ENCODE measurements at places on chromosomes 6 and 20.

GRCh38 chr20:47799116-47799715, 13.9 kb upstream of the SULF2 start:
- DNase-seq, result no peak

DNA sequence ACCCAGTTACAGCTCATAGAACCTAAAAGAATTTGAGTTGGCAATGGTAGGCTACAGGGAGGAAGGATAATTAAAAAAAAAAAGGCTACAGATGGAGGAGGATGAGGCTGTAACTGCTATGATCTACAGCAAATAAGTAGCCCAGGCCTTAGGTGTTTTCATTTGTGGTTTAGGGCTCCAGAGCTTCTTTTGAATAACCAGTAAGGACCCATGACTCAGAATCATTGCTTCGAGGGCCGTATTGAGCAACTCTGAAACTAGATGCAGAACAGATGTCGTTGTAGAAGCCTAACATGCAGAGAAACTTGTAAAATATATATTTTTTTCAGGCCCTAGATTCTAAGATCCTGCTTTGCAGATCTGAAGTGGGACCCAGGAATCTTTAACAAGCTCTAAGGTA, 19.0 kb upstream of the ASIP start:
- peak; percentile 73 for DNase-seq

DNA sequence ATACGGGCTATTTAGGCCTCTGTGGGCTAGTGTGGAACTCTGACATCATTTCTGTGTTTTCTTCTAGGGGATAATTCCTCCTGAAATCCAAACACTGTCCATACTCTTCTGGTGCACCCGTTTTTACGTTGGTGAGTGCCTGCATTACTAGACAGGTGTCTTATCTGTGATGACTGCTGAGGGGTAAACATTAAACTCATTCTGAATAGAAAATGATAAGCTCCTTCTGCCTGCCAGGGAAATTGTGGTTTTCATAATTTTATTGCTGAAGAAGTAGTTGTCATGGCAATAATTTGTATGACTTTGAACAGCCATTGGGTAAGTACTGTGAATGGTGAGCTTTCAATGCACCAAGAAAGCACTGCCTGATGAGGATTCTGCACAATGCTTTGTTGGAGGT, 705.6 kb downstream of the UTRN start:
- DNase-seq, result no peak

GRCh38 chr6:88374553-88374952, 208.4 kb upstream of the CNR1 start:
- DNase-seq, result no peak

DNA sequence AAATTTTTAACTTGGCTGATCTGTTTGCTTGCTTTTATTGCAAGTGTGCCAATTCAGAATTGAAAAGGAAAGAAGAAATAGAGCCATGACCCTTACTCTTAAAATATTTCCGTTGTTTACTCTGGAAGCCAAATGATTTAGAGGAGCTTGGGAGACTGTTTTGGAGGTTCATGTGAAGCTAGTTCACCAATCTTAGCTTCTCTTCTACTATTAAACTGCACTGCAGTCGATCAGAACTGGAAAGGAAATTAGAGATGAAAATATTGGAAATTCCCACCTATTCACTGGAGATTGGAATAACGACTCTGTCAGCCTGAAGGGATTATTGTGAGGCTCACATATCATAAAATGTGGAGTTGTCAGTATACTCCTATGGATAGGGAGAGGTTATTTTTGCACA, 81.8 kb downstream of the MLIP start:
- DNase-seq, result no peak

DNA sequence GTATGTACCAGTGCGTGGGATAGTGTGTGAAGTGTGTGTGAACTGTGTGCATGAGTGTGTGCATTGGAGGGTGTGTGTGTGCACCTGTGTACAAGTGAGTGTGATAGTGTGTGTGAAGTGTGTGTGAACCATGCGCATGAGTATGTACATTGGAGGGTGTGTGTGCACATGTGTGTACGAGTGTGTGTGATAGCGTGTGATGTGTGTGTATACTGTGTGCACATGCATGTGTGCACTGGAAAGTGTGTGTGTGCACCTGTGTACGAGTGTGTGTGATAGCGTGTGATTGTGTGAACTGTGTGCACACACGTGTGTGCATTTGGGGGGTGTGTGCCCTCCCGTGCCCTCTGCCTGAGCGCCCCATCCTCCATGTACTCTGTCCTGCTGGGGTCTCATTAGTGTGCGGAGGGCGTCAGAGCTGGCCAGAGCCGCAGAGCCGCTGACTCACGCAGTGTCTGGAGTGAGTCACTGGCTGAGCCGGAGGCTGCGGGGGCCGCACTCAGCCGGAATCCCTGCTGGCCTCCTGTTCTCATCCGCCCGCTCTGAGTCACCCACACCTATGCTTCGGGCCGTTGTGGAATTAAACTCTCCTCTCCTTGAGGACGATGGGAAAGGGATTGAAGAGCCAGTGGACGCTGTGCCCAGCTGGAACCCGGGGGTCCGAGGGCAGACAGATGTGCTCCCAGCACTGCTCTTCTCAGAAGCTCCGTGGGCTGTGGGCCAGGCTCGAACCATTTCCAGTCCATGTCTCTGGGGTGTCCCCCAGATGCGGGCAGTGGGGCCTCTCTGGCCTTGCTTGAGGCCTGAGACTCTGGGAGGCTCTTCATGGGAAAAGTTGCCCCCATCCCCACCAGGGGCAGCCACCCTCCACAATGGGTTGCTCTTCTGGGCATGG, 27.3 kb upstream of the STX16 start:
- DNase-seq, result no peak

DNA sequence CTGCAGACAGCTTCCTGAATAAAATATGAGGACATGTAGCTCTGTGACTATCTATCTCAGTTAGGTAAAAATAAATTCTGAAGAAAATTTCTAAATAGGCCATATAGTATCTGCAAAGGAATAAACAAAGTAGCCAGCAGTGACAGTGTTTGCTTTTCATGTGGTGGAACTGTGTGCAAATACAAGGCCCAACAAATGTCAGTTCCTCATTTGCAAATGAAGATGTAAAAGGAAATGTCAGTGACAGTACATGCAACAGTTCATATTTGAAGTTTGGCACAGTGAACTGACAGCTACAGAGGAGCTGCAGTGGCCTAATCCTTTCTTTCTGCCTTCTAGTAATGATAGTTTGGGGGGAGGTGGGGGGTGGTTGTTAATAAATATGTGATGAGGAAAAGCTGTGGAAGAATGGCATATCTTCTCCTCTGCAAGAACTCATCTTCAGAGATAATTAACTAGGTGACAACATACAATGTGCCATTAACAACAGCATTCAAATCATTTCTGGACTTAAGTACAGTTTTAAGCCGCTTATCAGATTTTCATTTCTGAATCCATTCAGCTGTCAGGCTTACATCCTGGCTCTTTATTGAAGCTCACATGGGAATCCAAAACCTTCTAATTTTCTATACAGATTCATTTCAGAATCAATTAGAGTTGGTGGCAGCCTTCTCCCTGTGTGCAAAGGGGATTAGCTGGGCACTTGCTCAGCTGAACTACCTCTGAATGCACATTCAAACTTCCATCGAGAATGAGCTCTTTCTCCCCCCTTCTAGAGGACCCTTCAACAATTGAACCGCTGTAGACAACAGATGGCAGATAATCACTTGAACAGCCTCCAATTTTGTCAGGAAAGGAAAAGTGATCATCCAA, 1059.0 kb upstream of the EPHA7 start:
- DNase-seq, result no peak

DNA sequence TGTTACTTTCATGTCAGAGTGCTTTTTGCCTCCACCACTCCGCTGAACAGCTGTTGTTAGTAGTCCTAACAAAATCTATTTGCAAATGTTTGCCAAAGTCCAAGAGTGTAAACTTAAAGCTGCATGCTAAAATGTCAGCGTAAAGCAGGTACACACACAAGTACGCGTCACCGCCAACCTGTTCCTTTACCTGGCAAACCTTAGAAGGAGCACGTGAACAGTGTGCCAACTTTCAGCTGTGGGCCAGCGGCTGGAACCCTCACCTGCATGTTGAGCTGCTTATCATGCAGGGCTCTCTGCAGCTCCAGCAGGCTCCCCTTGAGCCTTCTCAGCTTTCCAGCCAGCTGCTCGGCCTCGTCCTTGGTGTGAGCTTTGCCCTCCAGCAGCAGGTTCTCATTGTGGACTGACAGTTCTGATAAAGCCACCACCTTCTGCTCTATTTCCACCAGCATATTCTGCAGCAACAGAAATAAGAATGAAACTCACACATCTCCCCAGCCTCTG, 359.3 kb downstream of the SYNE1 start:
- no peak for DNase-seq

GRCh38 chr6:167751579-167752115, 75.1 kb upstream of the AFDN start:
- no peak for DNase-seq

GRCh38 chr20:24954566-24954965, 5.5 kb downstream of the CST7 start:
- DNase-seq, result no peak

GRCh38 chr6:89406141-89406540, 5.9 kb downstream of the RRAGD start:
- DNase-seq, result no peak

DNA sequence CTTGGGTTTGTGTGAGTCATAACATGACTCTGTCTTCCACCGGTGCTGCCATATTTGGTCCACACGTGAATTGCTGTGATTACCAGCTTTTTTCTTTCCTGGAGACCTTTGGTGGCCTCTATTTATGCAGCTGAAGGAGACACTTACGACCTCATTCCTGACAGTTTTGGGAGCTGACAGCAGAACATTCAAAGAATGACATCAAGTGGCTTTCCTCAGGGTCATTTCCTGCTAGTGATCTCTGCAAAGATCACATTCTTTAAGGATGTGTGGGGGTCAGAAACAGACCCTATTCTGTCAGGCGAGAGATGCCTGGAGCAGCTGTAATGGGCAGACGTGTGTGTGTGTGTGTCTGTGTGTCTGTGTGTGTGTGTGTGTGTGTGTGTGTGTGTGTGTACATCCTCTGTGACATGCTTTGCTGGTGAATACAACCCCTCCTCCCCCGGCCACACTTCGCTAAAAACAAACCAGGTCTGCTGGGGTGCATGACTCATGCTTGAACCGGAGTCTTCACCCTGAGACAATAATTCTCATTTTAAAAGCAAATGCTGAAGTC, 115.6 kb downstream of the TMEM170B start:
- peak; percentile 50 for DNase-seq

- DNase-seq, result no peak
These were observed 310.6 kb upstream of the RSPO3 start for GRCh38 chr6:126807876-126808275.

DNA sequence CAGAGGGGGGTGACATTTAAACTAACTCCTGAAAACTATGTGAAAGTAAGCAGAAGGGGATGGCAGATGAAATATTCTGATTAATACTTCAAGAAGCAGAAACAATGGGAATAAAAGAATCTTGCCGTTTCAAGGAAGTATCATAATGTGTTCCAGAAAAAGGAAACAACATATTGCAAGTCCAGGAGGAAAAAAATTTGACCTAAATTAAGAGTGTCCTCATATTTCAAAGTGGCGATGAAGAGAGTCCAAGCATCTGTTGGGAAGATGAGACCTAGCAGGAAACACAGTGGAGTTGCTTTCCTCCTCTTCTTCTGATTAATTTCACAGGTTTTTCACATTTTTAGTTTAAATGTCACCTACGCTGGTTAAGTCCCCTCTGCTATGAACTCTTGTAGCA, 45.6 kb upstream of the TNFAIP3 start:
- no peak for DNase-seq

- DNase-seq, result no peak
These were observed 40.4 kb upstream of the GFRAL start for GRCh38 chr6:55286824-55287223.

- no peak for DNase-seq
These were observed 151.7 kb downstream of the ZFAND3 start for GRCh38 chr6:37971266-37971665.

DNA sequence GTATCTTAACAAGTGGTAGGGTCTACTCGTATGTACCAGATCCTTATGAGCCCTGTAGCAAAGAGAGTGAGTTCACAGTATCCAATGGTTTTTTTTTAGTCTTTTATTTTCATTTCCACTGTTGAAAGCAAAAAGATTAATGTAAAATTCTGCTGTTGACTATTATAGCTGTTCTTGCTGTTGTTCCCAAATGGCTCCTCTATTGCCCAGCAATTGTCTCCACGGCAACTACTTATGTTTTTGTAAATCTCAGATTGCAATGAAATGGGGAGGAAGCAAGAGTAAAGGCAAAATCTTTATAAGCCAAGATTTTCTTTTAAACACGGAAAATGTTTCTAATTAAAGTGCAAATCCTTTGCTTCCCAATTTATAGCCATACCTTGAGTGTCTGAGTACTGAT, 406.1 kb downstream of the EPM2A start:
- no peak for DNase-seq

DNA sequence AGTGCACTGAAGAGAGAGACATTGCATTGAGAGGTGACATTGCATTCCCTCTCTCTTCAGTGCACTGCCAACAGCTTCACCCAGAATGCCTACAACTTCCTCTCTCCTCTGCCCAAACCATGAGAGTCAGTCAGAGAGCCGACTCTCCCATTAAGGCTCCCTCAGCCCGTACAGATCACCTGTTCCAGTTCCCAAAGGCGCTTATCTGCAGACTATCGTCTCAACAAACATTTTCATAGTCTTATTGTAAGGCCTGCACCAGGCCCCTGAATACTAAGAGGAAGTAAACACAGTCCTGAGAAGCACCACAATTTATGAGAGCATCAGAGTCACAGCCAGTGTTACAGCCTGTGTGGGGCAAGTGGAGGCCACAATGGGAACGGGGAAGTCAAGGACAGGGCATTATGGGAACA, 53.7 kb downstream of the GFOD1 start:
- no peak for DNase-seq

GRCh38 chr6:161130967-161131766, 139.6 kb downstream of the MAP3K4 start:
- DNase-seq, result no peak

DNA sequence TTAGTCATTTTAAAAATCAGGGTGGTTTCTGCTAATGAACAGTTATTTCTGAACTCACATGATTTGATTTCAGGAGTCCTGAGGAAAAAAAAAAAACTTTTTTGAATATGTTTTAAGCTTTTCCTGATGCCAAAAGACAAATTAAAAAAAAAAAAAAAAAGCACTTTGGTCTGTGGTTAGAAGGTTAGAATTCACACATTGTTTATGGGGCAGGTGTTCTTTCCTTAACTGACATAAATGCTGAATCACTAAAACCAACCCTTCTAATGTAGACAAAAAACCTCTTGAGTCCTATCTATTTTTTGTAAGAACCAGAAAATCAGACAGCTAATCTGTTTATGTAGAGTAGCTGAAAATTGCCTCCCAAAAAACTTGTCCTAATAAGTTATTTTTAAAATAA, 20.4 kb downstream of the THEMIS start:
- DNase-seq, result peak; percentile 72

- no peak for DNase-seq
These were observed 312.3 kb downstream of the TAF4 start for GRCh38 chr20:61753316-61753942.

GRCh38 chr6:157684620-157685299, 138.3 kb upstream of the SNX9 start:
- no peak for DNase-seq
